Hindlimb muscle (tissue), 1 donor: ENCODE measurements at places on chromosomes 2 and 18.

GRCh38 chr2:139271879-139272278 lies 491.7 kb upstream of the NXPH2 start:
- DNase-seq: no peak

DNA sequence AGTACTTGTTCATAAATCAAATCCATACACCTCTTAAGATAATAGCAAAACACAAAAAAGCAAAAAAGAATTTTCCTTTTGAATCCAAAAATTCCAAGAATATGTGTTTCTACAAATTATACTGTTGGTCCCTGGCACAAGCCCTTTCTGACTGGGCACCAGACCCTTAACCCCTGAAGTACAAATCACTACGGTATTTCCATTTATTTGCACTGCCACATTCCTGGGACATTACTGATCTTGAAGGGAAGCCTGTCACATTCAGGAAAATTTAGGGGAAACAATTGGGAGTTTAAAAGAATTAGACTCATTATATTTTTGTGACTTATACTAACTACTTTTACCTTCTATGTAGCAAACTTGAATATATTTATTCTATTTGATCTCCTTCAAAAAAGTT lies 98.8 kb downstream of the ZNF521 start:
- DNase-seq: no peak

GRCh38 chr18:70015127-70015526 lies 67.5 kb upstream of the CD226 start:
- DNase-seq: no peak

- peak; percentile 71 for DNase-seq
Measured at GRCh38 chr2:64288321-64289193, 144.3 kb upstream of the PELI1 start.

- DNase-seq: no peak
Measured at GRCh38 chr2:127080938-127081755, 25.8 kb downstream of the BIN1 start.

GRCh38 chr18:45724601-45725000 lies 620 bp downstream of the SLC14A1 start:
- DNase-seq: no peak

- no peak for DNase-seq
Measured at GRCh38 chr2:10039658-10040410, 3.5 kb upstream of the KLF11 start.

DNA sequence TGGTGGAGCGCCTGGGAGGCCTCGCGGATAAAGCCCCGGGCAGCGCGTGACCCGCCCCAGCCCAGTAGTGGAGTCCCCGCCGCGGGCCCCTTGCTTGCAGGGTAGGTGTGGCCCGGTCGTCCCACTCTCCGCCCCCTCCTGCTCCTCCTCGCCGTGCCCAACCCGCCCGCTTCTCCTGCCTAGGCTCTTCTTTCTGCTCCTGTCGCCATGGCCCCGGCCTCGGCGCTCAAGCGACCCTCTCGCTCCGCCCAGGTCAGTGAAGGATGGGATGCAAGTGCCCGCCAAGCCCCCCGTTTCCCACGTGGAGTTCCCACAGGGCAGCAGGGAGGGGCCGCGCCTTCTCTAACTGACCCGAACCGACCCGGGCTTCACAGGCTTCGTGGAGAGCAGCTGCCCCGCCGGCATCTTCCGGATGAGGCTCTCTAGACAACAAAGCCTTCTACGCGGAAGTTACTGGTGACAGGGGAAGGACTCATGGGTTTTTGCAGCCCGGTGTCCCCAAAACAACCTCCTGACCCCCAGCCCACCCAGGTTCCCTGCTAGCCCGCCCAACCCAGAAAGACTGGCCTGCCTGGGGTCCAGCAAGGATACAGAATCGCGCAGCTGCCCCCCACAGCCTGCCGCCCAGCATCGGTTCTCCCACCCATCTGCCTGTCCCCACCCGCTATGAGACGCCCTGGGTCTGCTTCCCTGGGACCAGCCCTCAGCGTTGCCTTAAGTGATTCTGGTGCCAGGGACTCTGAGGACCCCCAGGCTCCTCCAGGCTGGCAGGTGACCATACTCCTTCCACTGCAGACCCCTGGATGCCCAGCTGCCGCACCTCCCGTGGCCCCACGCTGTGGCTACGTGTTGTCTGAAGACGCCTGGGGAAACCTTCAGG lies 32.8 kb downstream of the TTC32 start:
- peak; percentile 73 for DNase-seq

GRCh38 chr2:99861376-99861760 lies 281.0 kb downstream of the AFF3 start:
- DNase-seq: no peak

- no peak for DNase-seq
Measured at GRCh38 chr2:216652566-216652965, 19.3 kb downstream of the IGFBP2 start.

DNA sequence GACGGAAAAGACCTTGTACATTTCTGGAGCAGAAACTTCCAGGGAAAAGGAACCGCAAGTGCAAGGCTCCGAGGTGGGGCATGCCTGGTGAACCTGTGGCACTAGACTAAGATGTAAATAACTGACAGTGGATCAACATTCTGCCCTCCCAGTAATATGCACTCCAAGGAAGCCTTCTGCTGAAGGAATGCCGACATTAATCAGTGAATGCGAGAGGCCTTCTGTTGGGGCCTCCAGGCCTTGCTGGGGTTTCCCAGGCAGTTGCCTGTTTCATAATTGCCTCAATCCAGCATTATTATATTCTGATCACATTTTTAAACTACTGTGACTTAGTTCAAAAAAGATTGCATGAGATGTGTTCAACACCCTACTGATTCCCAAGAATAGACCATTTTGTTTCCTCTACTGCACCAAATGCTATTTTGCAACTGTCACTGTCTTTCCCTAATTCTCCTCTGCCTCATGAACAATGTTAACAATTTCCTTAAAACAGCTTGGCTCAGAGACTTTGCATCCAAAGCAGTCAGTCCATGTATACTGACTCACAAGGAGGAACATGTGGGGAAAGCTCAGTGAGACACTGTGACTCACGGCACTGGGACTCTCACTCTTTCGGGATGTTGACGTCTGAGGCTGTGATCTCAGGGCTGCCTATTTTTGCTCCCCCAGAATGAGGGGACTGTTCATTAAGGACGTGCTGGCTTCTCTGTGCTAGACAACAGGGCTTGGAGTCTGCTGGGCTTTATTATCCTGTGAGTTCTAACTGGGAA lies 10.5 kb upstream of the DSG2 start:
- no peak for DNase-seq

GRCh38 chr2:98126061-98126460 lies 39.1 kb downstream of the VWA3B start:
- DNase-seq: no peak

DNA sequence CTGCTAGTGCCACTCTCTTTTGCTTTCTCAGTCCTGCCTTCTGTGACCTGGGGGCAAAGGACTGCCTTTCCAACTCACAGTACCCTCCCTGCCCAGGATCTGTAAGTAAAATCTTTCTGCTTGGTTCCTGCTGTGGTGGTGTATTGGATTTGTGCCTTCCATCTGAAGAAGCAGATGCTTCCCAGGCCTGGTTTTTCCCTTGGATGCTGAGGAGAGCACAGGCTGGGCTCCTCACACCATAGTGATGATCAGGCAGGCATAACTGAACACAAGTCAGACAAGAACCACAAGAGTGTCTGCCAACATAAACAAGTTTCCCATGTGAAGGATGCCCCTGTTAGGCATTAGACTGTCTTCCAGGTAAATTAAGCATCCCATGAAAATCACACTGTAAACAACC lies 121.3 kb upstream of the NRXN1 start:
- no peak for DNase-seq

- no peak for DNase-seq
Measured at GRCh38 chr18:58183226-58183625, 139.2 kb downstream of the NEDD4L start.

GRCh38 chr18:24553571-24554285 lies 93.3 kb downstream of the HRH4 start:
- DNase-seq: no peak

DNA sequence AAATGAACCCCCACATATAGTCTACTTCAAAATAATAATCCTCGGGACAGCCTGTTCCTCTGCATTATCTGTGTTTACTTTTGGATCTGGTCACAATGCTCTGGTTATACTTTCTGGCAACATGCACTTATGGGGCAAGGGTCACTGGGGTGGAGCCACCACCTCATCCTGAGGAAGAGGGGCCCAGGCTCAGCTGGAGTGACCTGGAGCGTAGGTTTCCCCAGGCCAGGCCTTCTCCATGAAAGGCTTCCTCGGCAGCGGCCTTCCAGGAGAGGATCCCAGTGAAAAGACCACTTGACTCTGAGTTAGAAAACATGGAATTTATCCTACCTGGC lies 237.4 kb downstream of the SETBP1 start:
- DNase-seq: no peak

GRCh38 chr2:112317303-112318158 lies 42.1 kb downstream of the ZC3H6 start:
- no peak for DNase-seq

- DNase-seq: no peak
Measured at GRCh38 chr2:46135228-46135855, 161.9 kb upstream of the EPAS1 start.
